Forelimb muscle (tissue), 1 donor: ENCODE measurements at places on chromosomes 16 and 17.

DNA sequence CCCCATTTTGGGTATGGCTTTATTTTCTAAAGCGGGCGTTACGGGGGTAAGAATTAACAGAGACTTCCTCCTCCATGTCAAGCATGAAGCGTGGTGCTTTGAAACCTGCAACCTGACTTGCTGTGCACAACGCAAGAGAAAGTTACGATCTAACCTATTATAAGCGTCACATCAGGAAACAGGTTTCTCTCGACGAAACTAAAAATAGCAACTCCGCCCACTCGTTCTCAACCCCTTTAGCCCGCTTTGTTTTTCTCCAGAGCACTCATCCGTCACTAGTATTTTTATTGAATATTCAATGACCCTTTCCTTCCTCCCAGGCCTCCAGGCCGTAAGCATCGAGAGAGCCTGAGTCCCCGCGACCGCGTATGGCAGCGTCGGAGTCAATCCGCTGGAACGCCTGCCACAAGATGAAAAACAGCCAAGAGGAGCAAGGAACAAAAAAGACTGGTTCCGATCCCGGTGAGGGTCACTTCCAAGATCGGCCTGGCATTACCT lies 555 bp downstream of the NUP88 start:
- no peak for DNase-seq

DNA sequence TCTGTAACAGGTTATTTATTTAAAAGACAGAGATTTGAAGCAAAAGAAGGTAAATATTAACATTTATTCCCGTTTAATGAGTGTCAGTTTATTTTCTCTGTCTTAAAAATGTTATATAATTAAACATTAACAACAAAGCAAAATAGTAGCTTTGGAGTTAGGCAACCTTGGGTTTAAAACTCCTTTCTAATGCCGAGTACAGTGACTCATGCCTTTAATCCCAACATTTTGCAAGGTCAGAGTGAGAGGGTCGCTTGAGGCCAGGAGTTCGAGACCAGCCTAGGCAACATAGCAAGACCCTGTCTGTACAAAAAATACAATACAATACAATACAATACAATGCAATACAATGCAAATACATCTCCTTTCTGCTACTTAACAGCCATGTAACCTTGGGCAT lies 128.7 kb downstream of the CHD9 start:
- DNase-seq, result no peak

- no peak for DNase-seq
Measured at GRCh38 chr16:61797961-61798507, 238.2 kb downstream of the CDH8 start.

- DNase-seq, result no peak
Measured at GRCh38 chr17:64411999-64412771, 21.5 kb upstream of the PECAM1 start.

- DNase-seq, result no peak
Measured at GRCh38 chr16:85445779-85446222, 167.3 kb upstream of the GSE1 start.

- no peak for DNase-seq
Measured at GRCh38 chr16:9384141-9384540, 292.7 kb downstream of the HAPSTR1 start.

DNA sequence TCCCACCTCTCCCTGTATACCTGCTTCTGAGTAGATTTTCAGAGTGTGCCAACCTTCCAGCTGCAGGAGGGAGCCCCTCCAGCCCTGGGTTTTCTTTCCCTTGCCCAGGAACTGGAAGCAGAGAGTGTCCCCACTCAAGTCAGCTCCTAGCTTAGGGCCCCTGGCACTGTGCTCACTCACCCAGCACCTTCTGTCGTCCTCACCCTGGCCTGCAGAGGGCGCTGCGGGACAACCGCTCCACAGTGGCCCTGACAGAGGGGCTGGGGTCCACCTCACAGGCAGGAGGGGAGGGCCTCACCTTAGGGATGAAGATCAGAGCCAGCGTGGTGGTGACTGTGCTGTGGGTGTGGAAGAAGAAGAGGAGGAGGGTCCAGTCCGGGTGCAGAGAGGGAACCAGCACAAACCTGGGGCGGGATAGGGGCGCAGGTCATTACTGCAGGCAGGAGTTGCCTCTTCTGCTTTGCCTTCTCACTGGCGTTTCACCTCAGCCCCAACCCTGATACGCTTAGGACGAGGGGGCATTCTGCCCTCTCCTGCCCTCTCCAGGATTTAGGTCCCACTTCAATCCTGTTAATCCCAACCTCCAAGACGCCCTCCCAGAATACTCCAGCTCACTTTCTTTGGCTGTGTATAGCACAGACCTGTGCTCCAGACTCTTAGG lies 10.0 kb downstream of the GPR179 start:
- no peak for DNase-seq

- no peak for DNase-seq
Measured at GRCh38 chr17:40058186-40058784, 4.1 kb upstream of the MED24 start.

- DNase-seq, result no peak
Measured at GRCh38 chr17:80830020-80830780, 161.4 kb upstream of the CHMP6 start.

- DNase-seq, result no peak
Measured at GRCh38 chr17:45895304-45895968, 1.1 kb downstream of the MAPT start.

GRCh38 chr16:14511800-14512135 lies 118.3 kb downstream of the PARN start:
- DNase-seq, result no peak

DNA sequence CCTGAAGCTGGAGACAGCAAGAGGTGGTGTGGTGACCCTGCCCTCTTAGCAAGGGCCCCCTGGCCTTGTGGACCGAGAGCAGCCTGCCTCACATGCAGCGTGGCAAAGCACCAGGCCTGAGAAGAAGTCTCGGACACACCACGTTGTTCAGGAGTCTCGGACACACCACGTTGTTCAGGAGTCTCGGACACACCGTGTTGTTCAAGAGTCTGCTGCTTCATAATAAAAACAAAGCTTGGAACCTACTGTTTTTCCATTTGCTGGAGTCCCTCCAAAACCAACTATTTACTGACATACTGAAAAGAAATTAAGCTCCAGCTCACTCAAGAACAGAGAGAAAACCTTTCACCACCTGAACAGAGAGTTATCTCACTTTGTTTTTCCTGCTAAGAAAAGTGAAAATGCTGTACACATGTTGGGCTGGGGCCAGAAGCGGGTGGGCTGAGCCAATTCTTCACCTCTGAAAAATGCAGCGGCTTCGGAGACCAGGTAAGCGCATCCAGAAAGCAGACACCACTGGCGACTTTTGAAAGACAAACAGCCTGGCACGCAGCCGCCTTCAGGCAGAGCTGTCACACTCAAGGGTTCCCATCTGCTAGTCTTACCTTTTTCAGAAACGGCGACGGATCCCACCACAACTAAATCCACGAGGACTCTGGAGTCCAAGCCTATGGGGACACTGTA lies 8.9 kb downstream of the MTHFSD start:
- DNase-seq, result no peak

DNA sequence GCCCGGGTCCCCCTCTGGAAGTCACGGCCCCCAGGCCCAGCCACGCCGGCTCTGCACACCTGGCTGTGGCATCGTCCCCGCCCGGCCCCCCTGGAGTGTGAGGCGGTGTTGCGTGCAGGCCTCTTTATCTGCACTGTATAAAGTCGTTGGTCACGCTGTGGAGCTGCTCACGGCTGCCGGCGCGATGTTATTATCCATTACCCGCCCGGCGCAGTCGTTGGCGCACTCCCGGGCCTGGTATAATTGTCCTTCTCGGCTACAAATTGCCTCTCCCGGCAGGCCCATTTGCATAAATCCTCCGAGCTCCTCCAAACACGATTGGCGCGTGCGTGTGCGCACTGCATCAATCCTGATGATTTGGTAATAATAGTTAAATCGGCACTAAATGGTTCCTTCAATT lies 57.8 kb downstream of the BAHCC1 start:
- no peak for DNase-seq

- DNase-seq, result no peak
Measured at GRCh38 chr16:51509336-51509735, 358.3 kb upstream of the SALL1 start.

- DNase-seq, result no peak
Measured at GRCh38 chr17:75287221-75287620, 2.0 kb downstream of the SLC25A19 start.

DNA sequence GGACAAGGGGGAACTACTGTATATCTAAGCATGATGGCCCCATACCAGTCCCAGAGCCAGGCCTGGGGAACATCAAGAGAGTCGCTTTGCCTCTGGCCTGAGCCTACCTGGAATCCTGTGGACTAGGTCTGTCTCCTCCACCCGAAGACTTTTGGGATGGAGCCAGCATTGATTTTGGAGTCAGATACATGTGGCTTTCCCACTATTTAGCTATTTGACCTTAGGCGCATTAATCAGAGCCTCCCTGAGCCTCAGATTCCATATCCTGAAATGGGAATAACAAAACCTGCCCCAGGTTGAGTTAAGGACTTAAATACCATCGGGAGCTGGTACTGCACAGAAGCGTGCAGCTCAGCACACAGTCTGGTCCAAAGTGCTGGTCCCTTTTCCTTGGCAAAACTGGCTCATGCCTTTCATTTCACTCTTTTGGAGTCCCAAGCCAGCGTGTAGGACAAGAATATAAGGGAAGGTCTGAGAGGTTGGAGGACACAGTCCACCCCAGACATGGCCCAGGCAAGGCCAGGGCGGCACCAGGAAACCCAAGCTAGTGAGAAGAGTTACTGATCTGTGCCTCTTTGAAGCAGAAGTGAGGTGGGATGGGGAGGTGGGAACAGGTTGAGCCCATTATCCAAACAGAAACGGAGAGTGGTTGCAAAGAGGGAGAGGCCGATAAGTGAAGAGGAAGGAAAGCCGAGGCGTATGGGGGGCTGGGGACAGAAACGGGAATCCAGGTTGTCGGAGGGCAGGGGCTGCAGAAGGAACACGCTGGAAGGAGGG lies 986 bp downstream of the FA2H start:
- no peak for DNase-seq

- no peak for DNase-seq
Measured at GRCh38 chr17:34117811-34118210, 137.3 kb upstream of the CCL2 start.

GRCh38 chr17:74529243-74529642 lies 2.0 kb downstream of the CD300LB start:
- no peak for DNase-seq
